ENCODE measurements at places on chromosomes 3 and 15. TPM values are rescaled to one million over a fixed set of nuclear protein-coding genes. Genes with fewer than 3 reads are reported as not detected.

Gene EAF2
- 2.1 TPM for total RNA-seq

Gene FILIP1L
- 34.3 TPM for total RNA-seq

Gene GRIP2
- 0.90 TPM for total RNA-seq

Gene RNF13
- total RNA-seq: 52.7 TPM

Gene GDPGP1
- total RNA-seq: 9.6 TPM
